ENCODE measurements at places on chromosomes 6 and 20.

GRCh38 chr6:121780325-121781321, 345.2 kb downstream of the GJA1 start:
- DNase-seq = no peak

- no peak for DNase-seq
Measured at GRCh38 chr6:110881546-110882273, 7.1 kb downstream of the AMD1 start.

- DNase-seq = no peak
Measured at GRCh38 chr20:3405139-3405538, 2.3 kb downstream of the DNAAF9 start.

GRCh38 chr6:89048985-89049384, 31.6 kb upstream of the PNRC1 start:
- DNase-seq = no peak

GRCh38 chr6:22087960-22088706, 208.7 kb downstream of the PRL start:
- no peak for DNase-seq

DNA sequence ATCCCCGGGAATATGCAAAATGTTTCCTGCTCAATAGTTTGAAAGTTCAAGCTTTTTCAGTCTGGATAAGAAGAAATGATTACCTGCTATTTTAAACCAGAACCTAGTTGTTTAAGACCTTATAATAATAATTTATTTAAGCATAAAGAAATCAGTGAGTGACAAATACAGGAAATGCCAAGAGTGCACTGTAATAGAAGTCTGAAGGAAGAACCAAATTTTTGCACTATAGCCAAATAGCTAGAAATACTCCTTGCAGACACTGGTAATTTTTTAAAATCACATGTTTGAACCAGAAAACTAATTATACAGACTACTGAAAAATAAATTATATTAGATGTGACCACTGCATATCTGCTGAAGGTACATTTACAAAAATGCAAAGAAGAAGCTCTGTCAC, 93.2 kb downstream of the MMS22L start:
- no peak for DNase-seq

- DNase-seq = no peak
Measured at GRCh38 chr20:54040531-54040930, 29.9 kb downstream of the BCAS1 start.

DNA sequence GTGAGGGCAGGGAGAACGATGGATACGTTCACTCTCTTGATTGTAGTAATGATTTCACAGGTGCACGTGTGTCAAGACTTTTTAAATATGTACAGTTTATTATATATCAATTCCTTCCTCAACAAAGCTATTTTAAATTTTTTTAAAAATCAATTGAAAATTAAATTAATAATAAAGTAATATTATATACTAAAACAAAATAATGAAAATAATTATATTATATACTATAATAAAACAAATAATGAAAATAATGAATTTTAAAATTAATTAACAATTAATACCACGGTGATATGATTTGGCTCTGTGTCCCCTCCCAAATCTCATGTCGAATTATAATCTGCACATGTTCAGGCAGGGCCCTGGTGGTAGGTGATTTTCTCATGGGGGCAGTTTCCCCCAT, 42.7 kb downstream of the ADGRF5 start:
- no peak for DNase-seq

DNA sequence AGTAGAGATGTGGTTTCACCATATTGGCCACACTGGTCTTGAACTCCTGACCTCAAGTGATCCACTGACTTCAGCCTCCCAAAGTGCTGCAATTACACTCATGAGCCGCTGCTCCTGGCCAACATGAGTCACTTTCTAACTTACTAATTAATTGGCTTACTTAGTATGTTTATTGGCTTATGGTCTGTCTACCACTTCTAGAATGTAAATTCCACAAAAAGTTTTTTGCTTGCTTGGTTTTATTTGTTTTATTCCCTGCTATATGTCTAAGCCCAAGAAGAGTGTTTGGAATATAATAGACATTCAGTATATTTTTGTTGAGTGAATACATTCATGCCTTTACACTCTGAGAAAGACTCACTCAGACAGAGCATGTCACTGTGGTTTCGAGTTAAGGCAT, 86.0 kb downstream of the SAMD3 start:
- no peak for DNase-seq

- no peak for DNase-seq
Measured at GRCh38 chr20:10987651-10988383, 314.0 kb upstream of the JAG1 start.

DNA sequence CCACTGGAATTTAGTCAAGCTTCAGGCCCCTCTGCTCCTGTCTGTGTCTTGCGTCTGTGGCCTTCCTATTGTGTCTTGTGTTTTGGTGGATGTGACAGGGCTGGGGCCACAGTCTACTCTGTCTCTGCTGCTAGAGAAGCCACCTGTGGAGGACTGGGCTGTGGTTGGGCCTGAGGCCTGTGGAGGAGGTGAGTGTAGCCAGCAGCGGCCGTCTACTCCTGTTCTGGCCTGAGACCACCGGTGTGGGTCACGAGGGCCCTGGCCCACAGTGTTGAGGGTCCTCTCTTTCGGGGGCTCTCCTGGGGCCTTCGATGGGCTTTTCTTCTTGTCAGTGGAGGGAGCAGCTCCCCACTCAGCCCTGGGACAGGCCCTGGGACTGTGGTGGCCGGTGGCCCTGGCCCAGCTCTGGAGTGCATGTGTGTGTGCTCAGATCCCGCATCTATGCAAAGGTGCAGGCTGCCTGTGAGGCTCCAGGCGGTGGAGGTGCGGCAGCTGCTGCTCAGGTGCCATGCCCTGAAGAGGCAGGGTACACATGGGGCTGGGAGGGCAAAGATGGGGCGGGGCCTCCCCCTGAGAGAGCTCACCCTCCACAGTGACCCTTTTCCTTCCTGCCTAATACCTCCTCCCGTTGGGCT, 20.8 kb downstream of the SDCBP2 start:
- no peak for DNase-seq

DNA sequence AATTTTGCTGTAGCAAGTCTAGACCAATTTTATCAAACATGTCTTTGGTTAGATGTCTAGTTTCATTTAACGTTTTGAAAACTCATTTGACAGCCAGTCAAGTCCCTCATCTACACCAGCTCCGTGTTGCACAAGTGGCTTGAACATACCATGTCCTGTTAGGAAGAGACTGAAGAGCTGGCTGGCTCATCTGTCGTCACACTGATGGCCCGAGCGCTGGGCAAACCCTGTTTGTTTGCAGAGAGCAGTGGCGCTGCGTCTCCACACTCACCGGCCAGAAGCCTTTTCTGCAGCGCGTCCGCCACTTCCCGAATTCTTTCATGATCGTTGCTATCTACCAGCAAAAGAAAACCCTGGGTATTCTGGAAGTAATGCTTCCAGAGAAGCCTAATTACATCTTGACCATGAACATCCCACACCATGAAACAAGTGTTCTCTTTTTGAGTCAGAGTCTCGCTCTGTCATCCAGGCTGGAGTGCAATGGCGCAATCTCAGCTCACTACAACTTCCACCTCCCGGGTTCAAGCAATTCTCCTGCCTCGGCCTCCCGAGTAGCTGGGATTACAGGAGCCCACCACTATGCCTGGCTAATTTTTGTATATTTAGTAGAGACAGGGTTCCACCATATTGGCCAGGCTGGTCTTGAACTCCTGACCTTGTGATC, 10.7 kb upstream of the TCFL5 start:
- no peak for DNase-seq

DNA sequence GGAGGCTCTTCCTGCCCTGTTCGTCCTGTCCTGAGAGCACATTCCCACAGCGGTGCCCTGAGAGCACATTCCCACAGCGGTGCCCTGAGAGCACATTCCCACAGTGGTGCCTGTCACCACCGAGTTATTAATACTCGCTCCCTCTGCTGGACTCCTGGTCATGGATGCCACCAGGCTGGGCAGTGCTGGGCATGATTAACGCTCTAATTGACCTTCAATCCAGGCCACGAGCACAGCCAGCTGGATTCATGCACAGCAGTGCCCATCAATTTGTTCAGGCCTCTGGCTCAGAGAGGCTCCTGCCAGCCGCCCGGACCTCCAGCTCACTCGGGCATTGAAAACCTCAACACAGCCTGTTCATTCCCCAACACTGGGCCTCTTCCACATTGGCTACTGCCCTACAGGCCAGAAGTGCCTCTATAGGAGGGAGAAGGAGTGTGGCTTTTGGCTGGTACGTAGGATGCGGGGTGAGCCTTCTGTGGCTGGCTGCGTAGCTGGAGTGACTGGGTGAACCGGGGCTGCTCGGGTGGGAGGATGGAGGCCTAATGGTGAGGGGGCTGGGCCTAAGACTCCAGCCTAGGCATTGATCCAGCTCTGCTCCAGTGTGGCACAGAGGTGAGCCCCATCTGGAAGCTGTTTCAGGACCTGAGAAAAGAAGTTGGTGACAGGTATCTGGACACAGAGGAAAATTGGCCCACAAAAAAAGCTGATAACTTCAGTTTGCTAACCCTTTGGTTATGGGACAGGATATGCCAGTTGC, 9.3 kb downstream of the IP6K3 start:
- DNase-seq = no peak

GRCh38 chr20:8470156-8470555, 338.1 kb downstream of the PLCB1 start:
- DNase-seq = no peak

GRCh38 chr6:43946641-43947363, 176.8 kb downstream of the VEGFA start:
- DNase-seq = no peak

GRCh38 chr6:96162711-96163120, 146.9 kb downstream of the FUT9 start:
- no peak for DNase-seq

GRCh38 chr6:79250107-79250514, 15.6 kb upstream of the HMGN3 start:
- peak; percentile 22 for DNase-seq

DNA sequence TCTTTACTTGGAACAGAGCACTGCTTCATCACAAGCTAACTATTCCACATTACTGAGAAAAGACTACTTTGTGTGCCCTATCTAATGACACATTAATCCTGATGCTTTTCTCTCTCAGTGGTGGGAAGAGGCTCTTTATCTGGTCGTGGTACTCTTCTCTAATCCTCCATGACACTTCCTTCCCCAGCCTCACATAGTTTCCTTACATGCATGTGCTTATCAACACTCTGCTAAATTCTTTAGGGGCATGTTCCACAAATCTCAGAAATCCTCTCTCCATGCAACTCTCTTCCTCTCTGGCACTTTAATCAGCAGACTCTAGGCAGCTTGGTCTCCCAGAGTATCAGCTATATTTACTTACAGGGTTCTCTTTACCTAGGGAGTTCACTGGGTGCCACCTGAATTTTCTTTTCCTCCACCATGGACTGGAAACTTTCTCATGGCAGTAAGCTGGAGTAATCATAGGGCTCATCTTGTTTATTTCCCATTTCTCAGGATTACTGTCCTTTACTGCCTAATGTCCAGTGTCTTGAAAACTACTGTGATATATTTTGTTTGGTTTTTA, 27.0 kb upstream of the SLC22A2 start:
- DNase-seq = no peak

DNA sequence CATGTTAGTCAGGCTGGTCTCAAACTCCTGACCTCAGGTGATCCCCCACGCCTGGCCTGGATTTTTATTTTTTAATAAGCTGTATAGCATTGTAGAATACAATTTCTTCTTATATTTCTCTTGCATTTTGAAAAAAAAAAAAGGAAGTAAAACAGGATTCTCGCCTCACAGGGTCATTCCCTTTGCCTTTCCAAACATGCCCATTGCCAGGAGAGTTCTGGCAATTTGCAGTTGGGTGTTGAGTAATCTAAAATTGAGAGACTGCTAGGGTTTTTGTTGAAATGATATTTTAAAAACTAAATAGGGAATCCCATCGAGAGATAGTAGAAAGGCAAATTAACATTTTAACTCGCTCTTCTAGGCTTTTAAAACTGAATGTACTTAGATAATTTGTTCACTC, 196.1 kb downstream of the JARID2 start:
- no peak for DNase-seq

DNA sequence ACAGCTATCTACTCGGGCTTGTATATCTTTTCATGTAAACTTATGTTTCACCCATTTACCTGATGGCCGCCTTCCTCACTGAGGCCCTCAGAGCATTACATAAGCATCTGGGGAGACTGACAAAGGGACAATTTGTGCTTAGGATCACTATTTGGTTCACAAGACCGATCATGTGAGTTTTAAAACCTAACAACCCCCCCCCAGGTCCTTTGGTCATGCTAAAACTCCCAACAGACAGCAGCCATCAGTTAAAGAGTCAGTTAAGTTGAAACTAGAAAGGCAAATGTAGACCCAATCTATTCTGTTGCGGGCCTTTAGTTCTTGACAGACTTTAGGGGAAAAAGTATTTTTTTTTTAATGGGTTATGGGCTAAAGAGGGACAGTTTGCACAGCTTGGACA, 205.0 kb upstream of the RNF24 start:
- no peak for DNase-seq

GRCh38 chr20:42795111-42795695, 394.5 kb downstream of the PTPRT start:
- no peak for DNase-seq

GRCh38 chr20:50579511-50579910, 69.3 kb downstream of the PTPN1 start:
- DNase-seq = no peak

- no peak for DNase-seq
Measured at GRCh38 chr6:169960886-169961611, 209.6 kb downstream of the ERMARD start.

GRCh38 chr6:89655122-89655521, 16.6 kb upstream of the LYRM2 start:
- no peak for DNase-seq

- DNase-seq = no peak
Measured at GRCh38 chr6:168699631-168700295, 258.8 kb downstream of the SMOC2 start.

- DNase-seq = peak; percentile 19
Measured at GRCh38 chr20:31605902-31606803, 1.1 kb downstream of the ID1 start.

- DNase-seq = no peak
Measured at GRCh38 chr20:22402550-22402949, 181.8 kb downstream of the FOXA2 start.

- DNase-seq = no peak
Measured at GRCh38 chr6:154487367-154488247, 22.9 kb downstream of the CNKSR3 start.

DNA sequence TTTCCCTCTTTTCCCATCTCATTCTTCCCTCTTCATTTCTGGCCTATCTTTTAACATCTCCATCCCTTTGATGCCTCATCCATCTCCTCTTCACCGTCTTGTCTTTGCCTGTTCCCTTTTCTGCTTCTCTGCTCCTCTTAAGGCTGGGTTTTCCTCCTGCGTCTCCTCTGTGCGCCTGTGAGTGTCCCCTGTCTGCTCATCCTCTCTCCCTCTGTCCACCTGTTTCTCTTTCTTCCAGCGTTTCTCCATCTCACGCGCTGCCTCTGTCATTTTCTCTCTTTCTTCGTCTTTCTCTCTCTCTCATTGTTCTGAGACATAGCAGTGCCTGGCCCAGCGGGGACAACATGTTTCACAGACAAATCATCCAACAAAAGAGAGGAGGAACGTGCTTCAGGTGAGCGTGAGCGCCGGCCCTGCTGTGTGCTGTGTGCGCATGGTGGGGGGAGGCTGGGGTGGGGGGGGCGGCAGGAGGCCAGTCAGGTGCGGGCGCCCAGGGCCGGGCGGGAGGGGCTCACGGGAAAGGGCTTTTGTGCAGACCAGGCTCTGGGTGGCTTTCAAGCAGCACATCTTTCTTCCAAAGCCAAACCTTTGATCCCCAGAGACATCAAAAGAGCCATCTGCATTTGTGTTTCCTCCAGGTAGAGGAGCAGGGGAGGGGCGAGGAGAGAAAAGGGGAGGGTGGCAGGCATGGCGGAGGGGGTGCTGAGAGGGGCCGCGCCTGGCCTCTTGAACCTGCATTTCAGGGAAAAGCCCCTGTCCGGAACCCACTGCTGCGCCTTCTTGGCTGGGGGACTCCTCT, 121.3 kb downstream of the VEGFA start:
- DNase-seq = no peak

GRCh38 chr6:26335631-26336323, 29.2 kb upstream of the BTN3A2 start:
- DNase-seq = no peak
